T-helper 2 cell treated with Interferon-gamma antibody and Interleukin-4, amounts not matched to agents 5 μg/mL and 100 μg/mL, for 36 hours (primary cell): ENCODE measurements at places on chromosomes 2 and 18.
A peak's percentile ranks its signal among the peaks of the same experiment; 100 is the strongest.

DNA sequence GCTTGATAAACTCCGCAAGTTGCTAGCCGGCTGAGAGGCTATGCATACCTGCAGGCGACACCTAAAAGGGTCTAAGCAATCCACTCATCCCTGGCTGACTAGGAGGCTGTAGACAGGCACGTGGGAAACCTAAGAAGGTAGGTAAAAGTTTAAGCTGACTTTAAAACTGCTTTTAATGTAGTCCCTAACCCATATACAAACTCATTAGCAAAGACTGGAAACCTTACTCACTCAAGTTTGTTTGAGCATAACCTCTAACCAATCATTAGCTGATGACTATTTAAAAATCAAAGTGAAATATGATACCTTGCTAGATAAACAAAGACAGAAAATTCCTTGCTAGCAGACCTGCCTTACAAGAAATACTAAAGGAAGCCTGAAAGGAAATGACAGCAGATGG, 106.4 kb downstream of the EXOC6B start:
- no peak for DNase-seq

- DNase-seq = no peak
These were observed 185.5 kb upstream of the DOK6 start for GRCh38 chr18:69215161-69215560.

DNA sequence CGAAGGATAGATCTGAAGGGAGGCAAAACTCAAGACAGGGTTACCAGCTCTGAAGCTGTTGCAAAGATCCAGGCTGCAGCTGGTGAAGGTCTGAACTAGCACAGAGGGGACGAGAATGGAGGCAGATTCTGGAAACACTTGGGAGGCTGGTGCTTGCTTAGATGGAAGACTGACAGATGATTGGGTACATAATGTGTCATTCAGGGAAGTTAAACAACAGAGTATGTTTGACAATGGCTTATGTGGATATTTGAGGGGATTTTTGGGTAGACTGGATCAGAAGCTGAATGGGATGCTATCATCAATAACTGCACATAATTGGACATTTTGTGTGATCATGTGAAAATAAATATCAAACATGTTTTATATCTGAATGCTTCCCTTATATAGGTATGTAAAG, 2.3 kb upstream of the ZNF396 start:
- no peak for DNase-seq

DNA sequence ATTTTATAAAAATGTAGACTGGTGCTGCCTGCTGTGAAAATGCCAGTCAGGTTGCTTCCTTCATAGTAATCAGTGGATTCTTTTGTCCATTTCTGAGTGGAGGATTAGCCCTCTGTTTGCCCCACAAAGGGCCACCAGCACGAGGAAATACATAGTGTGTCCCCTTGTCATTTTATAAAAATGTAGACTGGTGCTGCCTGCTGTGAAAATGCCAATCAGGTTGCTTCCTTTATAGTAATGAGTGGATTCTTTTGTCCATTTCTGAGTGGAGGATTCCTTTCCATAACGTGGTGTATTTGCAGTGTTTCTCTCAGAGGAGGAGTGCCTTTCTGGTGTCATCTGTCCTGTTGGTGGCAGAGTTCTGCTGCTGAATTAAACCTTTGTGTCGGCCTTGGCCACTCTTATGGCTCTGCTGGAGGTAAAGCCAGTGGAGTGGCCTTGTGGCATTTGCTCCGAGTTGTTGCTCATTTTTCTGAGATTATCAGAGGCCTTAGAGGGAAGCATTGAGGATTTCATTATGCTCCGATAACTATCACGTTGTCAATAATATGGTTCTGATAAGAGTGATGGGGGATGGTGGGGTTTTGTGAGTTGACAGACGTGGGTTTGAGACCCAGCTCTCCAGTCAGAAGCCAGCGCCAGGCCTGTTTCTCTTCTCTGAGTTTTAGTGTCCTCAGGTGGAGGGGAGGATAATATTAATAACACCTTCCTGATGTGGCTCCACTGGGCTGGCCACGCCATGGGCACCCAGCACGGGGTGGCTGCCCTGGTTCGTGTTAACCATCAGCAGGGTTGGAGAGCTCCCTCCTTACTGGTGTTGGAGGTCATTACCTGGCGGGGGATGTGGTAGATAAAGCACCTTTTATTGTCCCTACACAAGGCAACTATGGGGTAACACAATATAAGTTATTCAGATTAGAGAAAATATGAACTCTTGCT, 96.6 kb downstream of the NEDD4L start:
- no peak for DNase-seq

DNA sequence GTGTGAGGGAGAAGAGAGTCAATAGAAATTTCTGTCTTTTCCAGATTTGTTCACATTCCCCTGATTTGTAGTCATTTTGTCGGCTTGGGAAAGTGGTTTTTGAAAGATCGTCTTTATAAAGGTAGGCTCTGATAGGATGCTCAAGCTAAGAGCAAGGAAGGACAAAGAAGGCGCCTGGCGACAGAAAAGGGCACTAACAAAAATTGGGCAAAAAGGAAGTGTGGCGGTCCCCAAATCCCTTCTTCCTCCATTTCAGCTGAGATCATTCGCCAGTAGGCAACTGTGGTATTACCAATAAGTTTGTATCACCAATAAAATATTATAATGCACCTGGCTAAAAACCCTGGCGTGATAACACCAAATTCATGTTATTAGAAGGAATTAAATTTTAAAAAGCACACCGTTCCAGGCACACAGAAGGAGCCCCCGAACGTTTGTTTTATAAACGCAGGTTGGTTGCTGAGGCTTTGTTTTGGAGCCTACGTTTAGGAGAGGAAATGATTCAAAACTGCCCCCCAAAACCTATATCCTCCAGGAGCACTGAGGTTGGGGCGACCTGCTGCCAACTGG, 756 bp upstream of the PTPN4 start:
- DNase-seq = no peak

- no peak for DNase-seq
These were observed 40.3 kb downstream of the DAPL1 start for GRCh38 chr2:158835431-158835830.

DNA sequence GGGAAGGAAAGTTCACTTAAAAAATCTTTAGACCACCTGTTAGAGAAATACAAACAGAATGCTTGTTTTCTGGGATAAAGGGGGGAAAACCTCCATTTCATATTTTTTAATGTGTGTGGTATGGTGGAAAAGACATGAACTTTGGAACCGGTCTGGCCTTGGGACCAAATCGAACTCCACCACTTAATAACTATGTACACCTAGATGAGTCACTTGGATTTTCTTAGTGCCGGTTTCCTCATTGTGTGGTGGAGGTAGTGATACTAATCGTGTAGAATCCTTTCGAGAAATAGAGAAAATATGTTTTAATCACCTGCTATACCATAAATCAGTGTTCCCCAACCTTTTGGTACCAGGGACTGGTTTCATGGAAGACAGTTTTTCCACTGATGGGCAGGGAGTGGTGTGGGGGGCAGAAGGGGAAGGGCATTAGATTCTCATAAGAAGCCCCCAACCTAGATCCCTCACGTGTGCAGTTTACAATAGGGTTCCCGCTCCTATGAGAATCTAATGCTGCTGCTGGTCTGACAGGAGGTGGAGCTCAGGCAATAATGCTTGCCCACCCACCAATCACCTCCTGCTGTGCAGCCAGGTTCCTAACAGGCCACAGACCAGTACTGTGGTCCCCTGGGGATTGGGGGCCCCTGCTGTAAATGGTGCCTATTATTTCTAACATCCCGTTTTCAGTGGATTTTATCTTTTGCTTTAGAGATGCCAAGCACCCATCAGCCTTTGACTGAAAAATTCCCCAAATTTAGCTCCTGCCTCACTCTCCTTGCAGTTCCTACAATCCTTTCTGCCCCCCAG, 308.8 kb downstream of the PRKCE start:
- no peak for DNase-seq

DNA sequence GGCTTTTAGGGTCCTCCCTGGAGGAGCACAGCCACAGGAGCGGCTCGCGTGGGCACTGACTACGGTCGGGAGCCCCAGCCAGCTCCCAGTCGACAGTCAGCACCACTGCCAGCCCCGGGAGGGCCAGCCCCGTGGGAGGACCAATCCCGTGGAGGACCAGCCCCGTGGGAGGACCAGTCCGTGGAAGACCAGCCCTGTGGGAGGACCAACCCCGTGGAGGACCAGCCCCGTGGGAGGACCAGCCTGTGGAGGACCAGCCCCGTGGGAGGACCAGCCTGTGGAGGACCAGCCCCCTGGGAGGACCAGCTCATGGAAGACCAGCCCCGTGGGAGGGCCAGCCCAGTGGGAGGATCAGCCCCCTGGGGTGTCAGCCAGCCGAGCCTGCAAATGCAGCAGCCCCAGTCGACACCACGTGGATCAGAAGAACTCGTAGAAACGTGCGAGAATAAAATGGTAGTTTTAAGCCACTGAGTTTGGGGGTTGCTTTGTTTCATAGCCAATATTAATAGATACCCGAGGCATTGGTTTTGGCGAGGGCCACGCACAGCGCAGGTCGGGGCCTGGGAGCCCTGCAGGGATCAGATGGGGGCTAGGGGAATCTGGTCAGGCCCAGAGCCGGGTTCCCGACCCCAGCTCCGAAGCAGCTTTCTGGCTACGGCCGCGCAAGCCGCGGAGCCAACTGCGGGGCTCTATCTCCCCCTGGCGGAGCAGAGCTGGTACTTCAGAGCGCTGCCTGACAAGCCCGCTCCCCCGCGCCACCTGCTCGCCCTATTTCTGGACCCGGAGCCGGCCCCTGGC, 73.0 kb downstream of the TEX51 start:
- peak; percentile 44 for DNase-seq

DNA sequence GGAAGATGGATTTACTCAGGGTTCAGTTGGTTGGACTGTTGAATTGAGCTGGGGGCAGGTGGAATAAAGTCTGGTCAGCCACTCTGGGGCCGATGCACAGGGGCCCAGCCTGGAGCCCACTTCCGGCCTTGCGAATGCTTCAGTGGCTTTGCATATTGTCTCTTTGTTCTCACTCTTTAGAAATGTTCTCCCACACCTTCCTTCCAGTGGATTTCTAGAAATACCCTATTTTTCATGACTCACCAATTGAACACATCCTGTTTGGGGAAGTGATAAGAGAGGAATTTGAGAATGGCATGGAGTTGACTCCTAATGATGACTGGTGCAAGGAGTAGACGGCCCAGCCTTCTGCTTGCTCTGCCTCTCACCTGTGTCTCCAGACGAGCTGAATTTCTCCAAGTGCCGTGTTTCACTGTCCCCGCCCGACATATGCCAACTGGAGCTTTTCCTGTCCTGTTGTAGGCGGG, 28.1 kb downstream of the ASAP2 start:
- no peak for DNase-seq

- peak; percentile 50 for DNase-seq
These were observed 8.1 kb downstream of the LBH start for GRCh38 chr2:30239308-30239985.

DNA sequence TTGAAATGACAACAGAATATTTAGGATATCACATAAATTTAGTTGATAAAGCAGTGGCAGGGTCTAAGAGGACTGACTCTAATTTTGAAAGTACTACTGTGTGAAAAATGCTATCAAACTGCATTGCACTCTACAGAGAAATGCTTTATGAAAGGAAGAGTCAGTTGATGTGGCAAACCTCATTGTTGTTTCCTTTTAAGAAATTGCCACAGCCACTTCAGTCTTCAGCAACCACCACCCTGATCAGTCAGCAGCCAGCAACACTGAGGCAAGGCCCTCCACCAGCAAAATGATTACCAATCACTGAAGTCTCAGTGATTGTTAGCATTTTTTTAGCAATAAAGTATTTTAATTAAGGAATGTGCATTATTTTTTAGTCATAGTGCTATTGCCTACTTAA, 488.7 kb upstream of the SLC39A10 start:
- DNase-seq = no peak

DNA sequence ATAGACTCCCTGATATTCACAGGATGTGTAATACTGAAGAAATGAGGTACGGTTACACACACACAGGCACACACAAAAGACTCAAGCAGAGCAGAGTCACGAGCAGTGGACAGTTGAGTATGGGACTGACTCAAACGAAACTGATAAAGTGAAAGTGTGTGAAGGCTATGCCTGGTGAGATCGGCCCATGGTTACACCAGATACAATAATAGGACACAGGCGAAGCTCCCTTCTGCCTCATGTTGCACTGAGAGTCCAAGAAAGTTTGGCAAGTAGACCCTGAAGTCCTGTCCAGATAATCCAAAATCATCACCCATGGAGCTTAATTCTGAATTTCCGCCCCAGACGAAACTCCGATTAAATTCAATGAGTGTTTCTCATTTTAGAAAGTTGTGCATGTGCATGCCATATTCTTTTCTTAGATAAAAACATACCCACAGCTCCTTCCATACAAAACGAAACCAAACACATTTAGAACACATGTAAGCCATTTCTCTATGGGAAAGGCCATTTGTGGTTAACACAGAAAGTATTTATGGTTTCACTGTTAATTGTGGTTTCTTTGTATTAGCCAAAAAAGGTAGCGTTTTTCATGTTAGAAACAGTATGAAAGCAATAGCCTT, 567.6 kb downstream of the PLCL1 start:
- no peak for DNase-seq

- DNase-seq = no peak
These were observed 162.4 kb downstream of the SMAD7 start for GRCh38 chr18:48788373-48788772.

DNA sequence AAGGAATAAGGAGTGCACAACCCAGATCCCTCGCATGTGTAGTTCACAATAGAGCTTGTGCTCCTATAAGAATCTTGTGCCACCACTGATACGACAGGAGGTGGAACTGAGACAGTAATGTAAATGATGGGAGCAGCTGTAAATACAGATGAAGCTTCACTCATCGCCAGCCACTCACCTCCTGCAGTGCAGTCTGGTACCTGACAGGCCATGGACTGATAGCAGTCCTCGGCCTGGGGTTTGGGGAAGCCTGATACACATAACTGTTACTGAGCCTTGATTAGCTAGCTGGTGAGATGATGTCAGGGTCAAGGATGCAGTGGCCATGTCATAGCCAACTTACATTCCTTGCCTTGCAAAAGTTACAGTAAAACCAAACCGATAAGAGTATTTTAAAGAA, 376.6 kb downstream of the NBAS start:
- DNase-seq = no peak

DNA sequence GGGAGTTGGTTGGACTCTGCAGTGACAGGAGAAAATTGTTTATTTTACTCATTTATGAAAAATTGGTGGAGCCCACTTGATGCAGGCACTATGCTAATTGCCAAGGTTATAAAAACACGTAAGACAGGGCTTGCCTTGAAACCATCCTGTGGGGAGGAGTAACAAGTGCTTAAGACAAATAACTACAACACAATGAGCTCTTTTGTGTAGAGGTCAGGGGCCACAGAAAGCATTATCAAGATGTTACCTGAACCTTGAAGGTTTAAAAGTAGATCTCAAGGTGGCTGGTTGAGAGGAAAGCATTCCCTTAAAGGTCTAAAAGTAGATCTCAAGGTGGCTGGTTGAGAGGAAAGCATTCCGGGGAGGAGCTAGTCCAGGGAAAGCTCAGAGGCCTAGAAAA, 381.8 kb upstream of the POU3F3 start:
- DNase-seq = no peak
